ENCODE measurements at places on chromosomes 2 and 18.

- DNase-seq, result no peak
Measured at GRCh38 chr2:118430510-118431164, 342.4 kb downstream of the INSIG2 start.

DNA sequence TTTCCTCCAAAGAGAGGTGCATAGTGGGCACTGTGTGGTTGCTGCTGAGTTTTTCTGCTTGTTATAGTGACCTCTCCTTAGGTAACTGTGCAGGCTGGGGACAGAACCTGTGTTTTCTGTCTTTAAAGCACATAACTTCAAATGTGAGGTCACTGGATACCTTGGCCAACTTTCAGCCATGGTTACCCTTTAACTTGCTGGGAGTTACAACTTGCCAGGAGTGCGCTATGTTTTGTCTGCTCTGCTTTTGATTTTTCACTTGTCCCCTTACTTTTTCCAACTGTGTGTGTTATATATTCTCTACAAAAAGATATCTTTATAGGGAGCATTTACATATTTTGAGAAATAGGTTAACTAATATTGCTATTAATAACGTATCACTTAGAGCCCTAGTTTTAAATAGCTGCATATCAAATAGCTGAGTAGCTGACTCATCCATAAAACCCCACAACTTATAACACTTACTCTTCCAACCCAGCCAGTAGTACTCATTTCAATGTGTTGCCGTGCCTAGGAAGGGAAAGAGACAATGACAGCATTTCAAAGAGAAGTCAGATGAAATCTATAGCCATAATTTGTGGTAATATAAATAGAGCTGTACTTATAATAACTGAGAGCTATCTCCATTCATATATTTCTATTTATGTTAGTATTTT is 51.6 kb downstream of the DPP4 start:
- DNase-seq, result peak; percentile 38

DNA sequence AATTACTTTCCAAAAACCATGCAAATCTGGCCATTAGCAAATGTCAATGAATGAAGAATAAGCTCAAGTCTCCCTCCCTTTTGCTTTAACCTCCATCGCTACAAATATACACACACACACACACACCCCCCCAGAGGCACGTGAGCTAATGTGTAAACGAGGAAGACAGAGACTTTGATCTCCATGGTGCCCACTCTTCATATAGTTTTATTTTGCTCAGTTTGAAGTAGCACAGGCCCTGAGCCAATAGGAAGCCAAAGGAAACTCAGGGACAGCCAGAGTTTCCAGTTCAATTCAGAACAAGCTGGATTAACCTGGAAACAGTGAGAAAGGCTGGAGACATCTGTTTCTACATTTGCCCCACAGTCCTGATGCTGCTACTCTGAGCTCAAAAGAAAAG is 248.4 kb upstream of the MEIS1 start:
- no peak for DNase-seq

- no peak for DNase-seq
Measured at GRCh38 chr2:98615481-98615880, 7.1 kb downstream of the UNC50 start.

DNA sequence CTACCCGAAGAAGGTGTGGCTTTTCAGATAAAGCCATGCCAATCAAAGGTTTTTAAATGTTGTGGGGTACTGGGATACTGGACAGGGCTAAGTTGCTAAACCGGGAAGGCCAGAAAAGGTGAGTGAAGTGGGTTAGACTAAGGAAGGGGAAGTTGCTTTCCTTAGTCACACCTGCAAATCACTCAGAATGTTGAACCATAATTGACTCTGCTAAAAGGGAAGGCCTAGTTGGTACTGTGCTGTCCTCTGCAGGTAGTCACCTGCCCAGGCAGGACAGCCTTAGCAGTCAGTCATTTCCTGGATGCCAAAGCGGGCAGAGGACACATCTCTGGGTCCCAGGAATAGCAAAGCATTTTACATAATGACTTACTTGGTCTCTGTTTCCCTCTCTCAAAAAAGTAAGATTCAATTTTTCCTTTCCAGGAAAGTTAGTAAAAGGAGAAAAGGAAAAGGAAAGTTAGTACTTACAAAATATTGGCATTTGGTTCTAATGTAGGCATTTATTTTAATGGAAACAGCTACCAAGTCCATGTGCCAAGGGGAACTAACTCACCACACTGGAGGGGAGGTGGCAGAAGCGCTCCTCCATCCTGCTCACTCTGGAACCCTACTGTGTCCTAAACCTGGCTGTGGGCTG is 60.3 kb downstream of the RFTN2 start:
- DNase-seq, result no peak

GRCh38 chr18:23735021-23735464 is 45.8 kb downstream of the LAMA3 start:
- peak; percentile 19 for DNase-seq

- DNase-seq, result no peak
Measured at GRCh38 chr2:128714851-128715312, 396.2 kb upstream of the HS6ST1 start.

DNA sequence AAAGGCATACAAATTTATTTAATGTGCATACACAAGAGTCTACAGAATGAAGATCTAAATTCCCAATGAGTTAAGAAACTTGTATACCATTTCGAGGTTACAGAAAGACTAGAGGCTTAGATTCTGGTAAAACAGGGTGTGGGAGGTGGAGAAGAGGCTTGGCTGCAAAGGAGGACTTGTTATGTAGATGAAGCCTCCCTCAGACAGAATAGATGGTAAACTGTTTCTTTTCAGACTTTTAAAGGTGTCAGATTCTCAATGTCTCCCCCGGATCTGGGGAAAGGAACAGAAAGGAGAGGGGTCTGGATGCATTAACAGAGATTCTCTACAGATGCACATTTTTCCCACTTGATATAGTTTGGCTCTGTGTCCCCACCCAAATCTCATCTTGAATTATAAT is 126.0 kb downstream of the ST6GAL2 start:
- no peak for DNase-seq

- no peak for DNase-seq
Measured at GRCh38 chr18:48292229-48292628, 117.0 kb downstream of the ZBTB7C start.

- DNase-seq, result peak; percentile 26
Measured at GRCh38 chr18:48806551-48807261, 144.1 kb downstream of the SMAD7 start.

DNA sequence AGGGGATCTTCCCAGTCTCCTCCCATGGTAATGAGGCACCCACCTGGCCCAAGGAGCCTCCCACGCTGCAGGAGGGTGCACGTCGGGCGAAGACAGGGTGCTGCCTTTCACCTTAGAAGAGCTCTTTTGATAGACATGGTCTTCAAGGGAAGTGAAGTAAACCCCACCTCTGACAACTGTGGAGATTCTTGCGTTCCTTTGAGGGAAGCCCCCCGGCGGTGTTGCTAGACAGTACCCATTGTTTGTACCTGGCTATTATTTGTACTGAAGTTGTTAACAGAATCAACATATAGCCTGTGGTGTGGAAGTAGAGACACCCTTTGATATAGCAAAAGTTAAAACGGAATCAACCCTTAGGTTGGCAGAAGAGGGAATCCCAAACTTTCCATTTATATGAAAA is 648.0 kb downstream of the GALR1 start:
- no peak for DNase-seq

DNA sequence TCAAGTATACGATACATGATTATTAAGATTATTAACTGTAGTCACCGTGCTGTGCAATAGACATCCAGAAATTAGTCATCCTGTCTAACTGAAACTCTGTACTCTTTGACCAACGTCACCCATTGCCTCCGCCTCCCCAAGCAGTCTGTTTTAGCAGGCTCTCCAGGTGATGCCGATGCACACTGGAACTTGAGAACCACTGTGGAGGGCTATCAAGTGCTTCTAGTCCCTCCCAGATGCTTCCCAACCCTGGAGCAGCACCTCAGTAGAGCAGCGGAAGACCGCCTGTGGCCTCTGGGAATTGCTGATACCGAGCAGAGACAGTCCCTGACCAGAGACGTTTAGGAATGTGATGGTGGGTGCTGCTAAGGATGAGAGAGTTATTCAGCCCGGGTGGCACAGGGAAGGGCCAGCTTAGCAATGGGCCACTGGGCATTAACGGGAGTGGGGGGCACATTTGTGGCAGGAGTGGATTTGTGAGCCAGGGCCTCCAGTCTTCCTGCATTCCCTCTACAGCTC is 50.7 kb downstream of the LIPG start:
- DNase-seq, result peak; percentile 8

GRCh38 chr2:16140771-16141640 is 200.7 kb downstream of the MYCN start:
- DNase-seq, result no peak

DNA sequence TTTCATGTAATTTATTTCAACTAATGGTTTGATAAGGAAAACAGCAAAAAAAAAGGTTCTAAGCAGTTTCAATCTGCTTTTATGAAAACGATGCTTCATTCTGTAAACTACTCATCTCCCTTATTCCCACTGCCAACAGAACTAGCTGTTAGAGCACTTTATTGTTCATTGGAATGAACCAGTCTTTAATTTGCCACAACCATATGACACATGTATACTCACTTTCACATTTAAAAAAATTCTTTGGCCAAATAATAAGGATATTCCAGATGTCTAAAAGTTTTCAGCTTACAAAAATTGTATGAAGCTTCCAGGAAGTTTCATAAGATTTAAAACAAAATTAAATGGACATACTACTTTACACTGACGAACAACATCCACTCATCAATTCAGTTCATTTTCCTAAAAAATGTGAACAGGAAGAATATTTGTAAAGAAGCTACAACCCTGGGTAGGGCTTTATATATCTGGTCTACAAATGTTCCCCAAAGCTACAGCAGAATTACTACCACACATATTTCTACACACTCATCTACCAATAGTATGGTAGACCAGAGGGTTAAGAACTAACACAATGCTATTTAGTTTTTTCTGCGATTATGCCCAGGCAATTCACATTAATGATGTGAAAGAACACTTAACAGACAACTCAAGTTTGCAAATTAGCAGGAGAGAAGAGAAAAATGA is 37.7 kb downstream of the ZNF521 start:
- DNase-seq, result no peak

DNA sequence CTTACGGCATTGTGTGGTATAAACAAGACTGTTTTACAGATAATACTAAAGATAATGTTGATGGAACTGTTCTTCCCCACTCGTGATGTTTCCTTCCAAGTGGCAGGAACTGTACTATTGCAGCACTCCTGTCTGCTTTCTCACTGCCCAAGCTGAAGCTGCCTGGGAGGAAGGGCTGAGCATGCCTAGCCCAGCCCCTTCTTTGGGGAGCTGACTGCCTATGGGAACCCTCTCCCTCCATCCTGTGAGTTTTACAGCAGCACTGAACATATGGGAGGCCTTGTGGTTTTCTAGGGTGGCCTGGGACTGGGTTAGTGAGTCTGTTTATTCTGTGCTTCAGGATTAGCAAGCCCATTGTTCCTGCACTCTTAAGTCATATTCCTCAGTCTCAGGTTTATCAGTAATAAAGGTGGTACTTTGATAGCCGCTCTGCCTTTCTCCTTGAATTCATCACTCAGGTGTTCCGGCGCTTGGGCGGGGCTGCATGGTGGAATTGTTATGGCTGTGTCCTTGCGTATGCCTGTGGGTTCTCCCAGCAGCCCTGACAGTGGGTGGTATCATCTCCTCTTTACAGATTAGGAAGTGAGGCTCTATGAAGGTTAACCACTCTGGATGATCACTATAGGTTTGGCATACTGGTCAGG is 379.7 kb downstream of the PTPRM start:
- peak; percentile 34 for DNase-seq

- DNase-seq, result no peak
Measured at GRCh38 chr2:236289766-236290462, 25.7 kb upstream of the ASB18 start.

DNA sequence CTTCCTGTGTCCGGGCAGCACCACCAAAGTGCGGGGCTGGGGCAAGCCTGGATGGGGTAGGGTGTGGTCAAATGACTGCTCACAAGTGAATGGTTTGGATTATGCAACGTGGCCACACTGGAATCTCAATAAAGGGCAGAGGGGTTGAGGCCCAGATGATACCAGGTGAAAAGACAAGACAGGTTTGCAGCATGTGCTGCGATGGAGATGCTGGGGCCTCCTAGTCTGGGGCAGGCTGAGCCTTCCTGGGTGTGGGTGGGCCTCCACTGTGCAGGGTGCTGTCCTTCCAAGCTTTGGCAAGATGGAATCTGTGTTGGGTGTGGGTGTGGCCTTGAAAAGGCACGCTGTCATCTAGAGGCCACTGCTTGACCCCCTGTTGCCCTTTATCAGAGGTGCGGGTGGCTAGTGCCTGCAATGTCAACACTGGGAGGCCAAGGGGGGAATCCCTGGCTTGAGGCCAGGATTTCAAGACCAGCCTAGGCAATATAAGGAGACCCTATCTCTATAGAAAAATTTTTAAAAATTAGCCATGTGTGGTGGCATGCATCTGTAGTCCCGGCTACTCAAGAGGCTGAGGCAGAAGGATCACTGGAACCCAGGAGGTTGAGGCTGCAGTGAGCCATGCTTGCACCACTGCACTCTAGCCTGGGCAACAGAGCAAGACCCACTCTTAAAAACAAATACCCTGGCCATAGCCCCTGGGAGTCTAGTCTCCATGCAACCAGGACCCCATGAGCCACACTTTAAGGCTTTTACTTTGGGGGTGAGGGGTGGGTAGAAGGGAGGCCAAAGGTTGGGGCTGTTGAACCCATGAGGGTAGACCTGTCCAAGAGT is 13.8 kb downstream of the RRM2 start:
- peak; percentile 42 for DNase-seq

DNA sequence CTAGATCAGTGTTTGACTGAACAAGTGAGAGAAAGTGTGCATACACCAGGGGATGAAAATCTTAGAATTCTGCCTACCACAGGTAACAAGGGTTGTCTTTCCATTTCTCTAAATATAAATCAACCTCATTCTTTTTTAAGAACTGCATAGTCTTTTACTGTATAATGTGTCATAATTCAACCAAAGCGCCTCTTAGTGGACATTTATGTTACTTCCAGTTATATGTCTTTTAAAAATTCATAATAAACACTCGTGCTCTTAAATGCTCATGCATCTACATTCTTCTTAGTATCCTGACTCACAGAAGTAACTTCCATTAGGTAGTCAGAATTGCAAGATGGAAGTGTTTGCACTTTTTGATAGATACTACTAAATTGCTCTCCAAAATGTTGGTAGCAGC is 76.2 kb downstream of the CHRNA1 start:
- DNase-seq, result peak; percentile 54

GRCh38 chr2:64606479-64607363 is 47.0 kb downstream of the SERTAD2 start:
- DNase-seq, result peak; percentile 95

- no peak for DNase-seq
Measured at GRCh38 chr2:78290581-78291214, 734.8 kb upstream of the REG3G start.

Data from activated CD4-positive, alpha-beta T cell treated with anti-CD3 and anti-CD28 coated beads, Interleukin-10, Interleukin-2, amounts not matched to agents 100 ng/mL and 50 ng/mL, durations not matched to agents 16 hours and 8 hours (primary cell).